ENCODE measurements at places on chromosomes 3 and 15. TPM values are rescaled to one million over a fixed set of nuclear protein-coding genes. Genes with fewer than 3 reads are reported as not detected.

GRCh38 chr3:17055374-17056276 is 170.9 kb downstream of the PLCL2 start:
- DNase-seq = no peak

DNA sequence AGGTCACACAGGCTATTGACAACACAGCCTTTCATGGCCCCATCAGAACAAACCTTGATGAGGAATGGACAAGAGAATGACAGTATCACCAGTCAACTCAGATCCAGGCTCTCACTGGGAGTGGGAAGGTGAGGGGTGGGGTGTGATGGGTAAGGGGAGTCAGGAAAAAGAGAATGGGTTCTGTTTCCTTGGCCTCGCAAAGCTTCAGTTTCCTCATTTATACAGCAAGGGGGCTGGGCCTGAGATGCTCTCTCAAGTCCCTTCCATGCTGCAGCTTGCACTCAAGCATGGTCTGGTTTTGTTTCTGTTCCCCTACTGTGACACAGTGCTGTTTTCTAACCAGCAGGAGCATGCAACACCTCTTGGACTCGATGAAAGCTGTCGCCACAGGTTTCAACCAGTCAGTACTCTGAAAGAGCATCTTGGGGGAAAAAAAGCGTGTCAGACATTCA is 65.7 kb upstream of the IL12A start:
- DNase-seq = peak; percentile 29

GRCh38 chr15:49387471-49387870 is 35.6 kb upstream of the FGF7 start:
- no peak for DNase-seq

DNA sequence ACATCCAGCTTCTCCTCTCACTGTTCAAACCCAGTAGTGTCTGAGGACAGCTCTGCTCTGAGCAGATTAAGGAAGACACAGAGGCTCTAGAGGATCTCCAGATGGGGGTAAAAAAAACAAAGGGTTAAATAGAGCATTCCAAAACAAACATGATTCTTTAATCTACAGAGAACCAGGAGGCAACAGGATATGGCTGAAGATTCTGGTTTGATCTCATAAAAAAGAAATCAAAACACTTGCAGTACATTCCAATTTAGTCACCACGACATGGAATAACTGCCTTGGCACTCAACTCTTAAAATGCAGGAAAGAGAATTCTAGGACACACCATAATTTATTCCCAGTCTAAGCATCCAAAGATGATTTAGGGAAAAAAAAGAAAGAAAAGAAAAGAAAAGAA is 32.0 kb downstream of the TM4SF4 start:
- no peak for DNase-seq

- DNase-seq = no peak
Observed at GRCh38 chr3:160006282-160007163, 17.9 kb downstream of the IL12A start.

The MST1 gene
- total RNA-seq = 4.7 TPM

The RTP1 gene
- not detected for total RNA-seq

The CCDC9B gene
- 2.1 TPM for total RNA-seq

The PIGB gene
- 29.8 TPM for total RNA-seq

Measured in activated B cell treated with CpG ODN at 0.5 μM for 24 hours (primary cell).